Activated naive CD4-positive, alpha-beta T cell (primary cell): ENCODE measurements at places on chromosomes 7 and 10.

DNA sequence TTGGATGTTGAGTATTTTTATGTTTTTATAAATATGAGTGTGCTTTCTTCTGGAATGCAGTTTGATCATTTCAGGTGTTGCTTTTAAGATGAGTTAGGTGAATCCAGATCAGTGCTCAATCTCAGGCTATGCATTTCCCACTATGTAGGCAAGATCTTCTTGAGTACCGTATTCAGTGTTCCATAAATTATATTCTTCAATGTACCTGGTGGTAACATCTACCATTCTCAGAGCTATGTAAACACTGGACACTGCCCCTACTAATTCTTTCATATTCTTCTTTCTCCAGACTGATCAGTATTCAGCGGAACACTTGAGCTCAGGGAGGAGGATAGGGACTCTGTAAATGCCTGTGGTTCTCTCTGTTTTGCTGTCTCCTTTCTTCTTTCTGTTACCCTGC is 25.5 kb upstream of the NME8 start:
- DNase-seq: no peak

- DNase-seq: no peak
Measured at GRCh38 chr7:98178321-98178720, 32.9 kb upstream of the BHLHA15 start.

- no peak for DNase-seq
Measured at GRCh38 chr10:95303535-95303934, 12.7 kb upstream of the PDLIM1 start.

DNA sequence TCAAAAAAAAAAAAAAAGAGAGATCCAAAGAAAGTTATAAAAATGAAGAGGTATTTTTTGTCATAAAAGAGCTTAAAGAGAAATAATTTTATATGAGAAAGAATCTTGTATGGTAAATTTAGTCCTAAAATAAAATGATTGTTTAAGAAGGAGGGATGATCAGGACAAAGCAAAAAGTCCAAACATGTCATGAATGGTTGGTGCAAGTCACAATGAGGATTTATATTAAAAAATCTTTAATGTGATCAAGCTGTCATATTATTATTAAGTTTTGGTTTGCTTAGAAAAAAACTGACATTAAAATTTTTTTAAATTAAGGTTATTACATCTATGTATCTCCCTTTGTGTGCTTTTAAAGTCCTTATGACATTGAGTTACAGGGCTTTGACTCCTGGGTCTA is 220.4 kb downstream of the TMEM26 start:
- DNase-seq: no peak

DNA sequence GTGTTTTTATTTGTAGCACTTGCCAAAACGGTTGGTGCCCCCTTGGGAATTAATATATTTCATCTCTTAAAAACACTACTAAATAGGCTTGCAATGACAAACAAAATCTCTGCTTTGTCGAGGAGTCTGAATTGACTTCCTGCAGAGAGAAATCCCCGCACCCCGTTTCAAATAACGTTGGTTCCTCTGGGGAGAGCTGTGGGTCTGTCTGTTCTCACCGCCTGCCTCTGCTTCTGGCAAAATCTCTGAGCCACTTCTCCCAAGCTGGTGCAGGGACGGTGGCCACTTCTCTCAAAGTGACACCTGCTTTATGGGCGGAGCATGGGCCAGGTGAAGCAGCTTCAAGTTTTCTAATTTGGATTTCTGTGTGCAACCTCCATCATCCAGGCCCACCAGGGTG is 186.3 kb upstream of the ADARB2 start:
- no peak for DNase-seq

DNA sequence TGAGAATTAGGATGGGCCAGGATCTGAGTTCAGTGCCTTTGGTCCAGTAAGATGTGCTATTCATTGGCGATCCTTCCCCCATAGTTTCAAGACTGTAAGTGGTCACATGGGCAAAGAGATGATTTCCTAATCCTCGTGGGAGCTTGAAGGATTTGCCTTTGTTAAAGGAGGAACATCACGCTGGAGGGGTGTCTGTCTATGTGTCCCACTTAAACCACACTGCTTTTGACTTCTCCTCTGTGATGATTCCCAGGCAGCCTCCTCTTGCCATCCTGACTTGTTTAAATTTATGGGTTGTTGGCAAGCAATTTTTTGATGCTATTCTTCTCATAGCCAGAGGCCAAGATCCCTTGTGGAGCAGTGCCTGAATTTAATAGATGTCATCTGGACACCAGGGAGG is 154.0 kb downstream of the TCF7L2 start:
- no peak for DNase-seq

DNA sequence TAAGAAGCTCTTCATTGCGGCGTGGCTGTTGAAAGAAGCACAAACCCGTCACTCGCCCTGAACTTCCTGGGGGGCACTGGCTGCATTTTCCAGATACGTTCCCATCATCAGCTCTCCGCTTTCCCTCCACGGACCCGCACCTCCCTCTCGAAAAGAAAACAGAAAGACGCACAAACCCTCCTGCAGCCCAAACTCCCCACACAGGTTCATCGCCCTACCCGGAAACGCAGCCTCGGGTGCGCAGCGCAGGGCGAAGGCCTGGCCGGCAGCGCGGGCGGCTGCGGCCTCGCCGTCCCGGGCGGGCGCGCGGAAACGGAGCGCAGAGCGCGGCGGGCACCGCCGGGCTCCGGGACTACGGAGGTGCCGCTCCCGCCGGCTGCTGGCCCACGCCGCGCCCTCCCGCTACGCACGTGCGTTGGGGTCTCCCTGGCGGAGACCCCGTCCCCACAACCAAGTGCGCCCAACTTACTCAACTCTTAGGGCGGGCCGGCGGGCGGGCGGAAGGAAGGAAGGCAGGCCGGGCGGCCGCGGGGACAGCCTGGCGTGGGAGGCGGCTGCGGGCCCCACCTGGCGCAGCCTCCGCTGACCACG is 822 bp downstream of the ZNF800 start:
- DNase-seq: no peak

DNA sequence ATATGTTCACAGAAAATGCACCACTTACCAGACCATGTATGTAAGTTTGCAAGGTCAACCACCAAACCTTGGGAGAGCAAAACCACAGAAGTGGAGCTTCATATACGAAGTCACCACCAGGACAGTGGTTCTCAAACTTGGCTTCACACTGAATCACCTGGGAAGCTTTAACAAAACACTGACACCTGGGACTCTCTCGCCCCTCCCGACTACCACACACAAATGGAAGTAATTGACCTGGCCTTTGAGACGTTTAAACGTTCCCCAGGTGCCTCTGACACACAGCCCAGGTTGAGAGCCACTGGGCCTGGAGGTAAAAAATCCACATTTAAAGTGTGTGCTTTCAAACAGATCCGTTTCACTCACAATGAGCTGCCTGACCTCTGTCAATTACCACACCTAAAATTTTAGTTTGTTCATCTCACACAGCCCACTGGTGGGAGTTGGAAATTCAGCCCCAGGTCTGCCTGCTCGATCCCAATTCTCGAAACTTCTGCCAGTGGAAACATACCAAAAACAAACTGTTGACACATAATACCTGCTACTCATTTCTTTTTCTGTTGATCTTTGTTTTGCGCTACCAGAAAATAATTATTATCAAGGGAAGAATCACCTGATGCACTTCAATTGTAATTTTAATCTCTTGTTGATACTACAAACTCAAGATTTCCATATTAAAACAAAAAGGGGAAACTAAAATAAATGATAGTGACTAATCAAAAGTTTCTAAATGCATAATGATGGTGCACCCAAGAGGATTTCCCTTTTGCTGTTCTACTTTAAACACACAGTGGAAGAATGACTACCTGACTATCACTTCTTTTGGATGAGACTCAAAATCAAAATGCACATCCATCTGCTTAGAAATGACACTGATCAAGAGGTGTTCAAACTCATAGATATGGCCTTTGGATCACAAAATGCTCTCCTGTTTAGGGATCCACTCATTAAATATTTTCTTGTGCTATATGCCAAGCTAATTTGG is 26.6 kb downstream of the CDNF start:
- DNase-seq: no peak

DNA sequence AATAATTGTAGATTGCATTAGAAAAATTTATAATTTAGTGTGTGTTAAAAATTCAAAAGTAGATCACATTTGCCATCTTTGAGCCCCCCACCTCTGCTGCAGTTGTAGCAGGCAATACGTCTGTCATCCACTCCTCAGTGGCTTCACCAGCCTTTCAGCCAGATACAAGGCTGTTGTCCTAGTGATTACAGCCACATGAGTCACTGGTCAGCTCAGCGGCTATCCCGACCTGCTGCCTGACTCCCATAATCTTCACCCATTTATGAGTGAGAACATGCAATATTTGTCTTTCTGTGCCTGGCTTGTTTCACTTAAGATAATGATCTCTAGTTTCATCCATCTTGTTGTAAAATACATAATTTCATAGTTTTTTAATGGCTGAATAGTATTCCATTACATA is 9.2 kb downstream of the OR2A5 start:
- DNase-seq: no peak

DNA sequence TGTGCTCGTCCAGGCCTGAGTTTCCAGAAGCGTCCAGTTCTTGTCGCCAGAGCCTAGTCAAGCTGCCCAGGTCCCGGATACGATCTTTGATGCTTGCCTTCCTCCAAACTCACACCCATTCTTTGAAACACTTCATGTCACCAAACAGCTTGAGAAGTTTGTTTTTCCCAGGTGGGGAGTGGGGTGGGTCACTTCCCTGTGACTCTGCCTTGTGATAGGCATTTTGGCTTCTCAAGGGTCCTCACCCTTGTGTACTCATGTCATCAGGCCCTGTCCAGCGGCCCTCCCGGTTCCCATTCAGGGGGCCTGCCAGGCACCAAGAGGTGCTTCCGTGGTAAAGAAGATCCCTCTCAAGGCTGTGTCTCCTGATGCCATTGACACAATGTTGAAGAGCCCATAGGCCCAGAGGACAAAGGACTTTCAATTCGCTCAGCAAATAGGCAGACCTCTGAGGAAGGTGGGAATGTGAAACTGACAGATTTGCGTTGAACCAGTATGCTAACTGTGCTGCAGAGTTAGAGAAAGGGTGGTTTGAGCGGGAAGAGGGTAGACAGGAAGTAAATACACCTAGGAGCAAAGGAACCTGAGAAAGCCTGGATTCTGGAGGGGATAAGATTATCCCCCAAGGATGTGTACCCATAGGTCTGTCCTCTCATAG is 24.7 kb upstream of the SFTPA1 start:
- no peak for DNase-seq

DNA sequence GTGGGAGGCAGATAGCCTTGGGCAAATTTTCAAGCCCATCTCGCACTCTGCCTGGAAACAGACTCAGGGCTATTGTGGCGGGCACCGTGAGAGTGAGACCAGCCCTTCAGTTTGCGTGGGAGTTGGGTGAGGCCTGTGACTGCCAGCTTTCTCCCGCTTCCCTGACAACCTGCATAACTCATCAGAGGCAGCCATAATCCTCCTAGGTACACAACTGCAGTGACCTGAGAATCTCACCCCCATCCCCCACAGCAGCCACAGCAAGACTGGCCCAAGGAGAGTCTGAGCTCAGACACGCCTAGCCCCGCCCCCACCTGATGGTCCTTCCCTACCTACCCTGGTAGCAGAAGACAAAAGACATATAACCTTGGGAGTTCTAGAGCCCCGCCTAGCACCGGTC is 275.4 kb downstream of the GRID1 start:
- no peak for DNase-seq

DNA sequence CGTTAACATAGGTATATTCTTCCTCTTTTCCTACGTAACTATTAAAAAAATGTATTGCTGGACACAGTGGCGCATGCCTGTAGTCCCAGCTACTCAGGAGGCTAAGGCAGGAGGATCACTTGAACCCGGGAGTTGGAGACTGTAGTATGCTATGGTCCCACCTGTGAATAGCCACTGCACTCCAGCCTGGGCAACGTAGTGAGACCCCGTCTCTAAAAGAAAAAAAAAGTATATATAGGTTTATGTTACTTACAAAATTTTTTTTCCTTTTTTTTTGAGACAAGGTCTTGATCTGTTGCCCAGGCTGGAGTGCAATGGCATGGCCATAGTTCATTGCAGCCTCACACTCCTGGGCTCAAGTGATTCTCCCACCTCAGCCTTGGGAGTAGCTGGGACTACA is 5.6 kb downstream of the NUB1 start:
- no peak for DNase-seq

- no peak for DNase-seq
Measured at GRCh38 chr10:74888962-74889661, 62.7 kb downstream of the KAT6B start.

- no peak for DNase-seq
Measured at GRCh38 chr7:37730501-37730900, 46.9 kb downstream of the GPR141 start.

DNA sequence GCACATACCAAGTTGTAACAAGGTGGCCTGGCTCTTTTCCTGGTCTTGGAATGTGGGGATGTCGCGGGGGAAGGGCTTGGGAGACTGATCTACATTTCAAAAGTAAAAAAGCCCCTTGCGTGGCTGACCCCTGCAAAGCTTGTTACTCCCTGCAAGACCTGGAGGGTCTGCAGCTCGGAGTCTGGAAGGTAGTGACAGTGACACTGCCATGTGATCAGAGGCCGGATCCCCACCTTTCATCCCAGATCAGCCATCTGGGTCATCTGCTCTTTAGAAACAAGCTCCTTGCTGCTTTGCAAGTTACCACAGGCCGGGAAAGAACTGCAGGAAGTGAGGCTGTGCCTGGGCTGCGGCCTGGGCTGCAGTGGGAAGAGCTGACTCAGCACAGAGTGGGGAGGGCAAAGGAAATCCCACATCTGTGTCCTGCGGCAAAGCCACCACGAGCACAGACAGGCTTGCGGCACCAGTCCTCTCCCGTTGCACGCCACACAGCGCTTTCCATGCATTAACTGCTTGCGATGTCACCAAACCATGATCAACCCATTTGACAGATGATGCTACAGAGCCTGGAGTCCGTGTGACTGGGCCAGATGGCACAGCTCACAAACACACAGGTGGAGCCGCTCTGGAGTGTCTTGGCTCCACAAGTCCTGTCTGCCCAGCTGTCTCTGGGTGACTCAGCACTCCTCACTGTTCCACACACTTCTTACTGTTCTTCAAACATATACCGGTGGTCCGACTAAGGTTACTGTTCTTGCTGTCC is 97.7 kb downstream of the SH3PXD2A start:
- DNase-seq: no peak

DNA sequence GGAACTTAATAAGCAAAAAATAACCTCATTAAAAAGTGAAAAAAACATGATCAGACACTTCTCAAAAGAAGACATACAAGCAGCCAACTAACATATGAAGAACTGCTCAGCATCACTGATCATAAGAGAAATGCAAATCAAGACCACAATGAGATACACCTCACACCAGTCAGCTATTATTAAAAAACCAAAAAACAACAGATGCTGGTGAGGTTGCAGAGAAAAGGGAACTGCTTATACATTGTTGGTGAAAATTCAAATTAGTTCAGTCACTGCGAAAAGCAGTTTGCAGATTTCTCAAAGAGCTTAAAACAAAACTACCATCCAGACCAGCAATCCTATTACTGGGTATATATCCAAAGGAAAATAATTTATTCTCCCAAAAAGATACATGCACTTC is 513.3 kb downstream of the MDFIC start:
- DNase-seq: no peak
